Heart left ventricle (tissue), 16 donors: ENCODE measurements at places on chromosomes 12 and 14. TPM values are rescaled to one million over a fixed set of nuclear protein-coding genes. Genes with fewer than 3 reads are reported as not detected.

DNA sequence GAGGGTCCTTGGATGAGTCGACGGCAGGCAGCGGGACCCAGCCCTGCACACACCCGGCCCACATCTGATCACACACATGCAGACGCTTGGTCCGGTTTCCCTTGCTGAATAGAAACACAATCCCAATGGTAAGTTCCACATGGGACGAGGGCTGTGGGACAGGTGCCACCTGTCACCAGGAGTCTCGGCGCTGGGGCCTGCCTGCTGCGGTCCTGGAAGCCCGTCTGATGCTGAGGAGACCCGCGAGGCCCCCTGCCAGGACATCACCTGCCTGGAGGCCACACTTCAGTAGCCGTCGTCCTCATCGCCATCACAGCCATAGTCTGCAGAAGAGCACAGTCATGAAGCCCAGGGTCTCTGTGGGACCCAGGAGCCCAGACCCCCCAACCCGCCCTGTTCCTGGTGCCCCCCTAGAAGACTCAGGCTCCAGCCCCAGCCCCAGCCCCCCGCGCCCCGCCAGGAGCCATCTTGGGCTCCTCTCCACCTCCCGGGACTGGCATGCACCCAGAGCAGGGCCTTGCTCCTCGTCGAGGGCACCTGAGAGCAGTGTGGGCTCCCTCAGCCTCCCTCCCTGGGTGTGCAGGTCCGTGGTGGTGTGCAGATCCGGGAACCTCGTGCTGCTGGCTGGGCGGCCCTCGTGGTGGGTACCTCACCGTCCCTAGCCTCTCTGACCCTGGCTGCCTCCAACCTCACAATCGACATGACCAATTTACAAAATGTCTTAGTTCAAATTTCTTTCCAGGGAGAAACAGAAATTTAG lies 29.3 kb upstream of the NUDT14 start:
- no peaks in the 10 kb centered on the region for H3K27me3 ChIP-seq
- H3K4me1 ChIP-seq: peaks cover 15% of the 10 kb centered on the region
- no peak overlapping the region for H3K27ac ChIP-seq
- no peak overlapping the region for H3K4me3 ChIP-seq
- no peak for DNase-seq
- H3K36me3 ChIP-seq: peaks cover 14% of the 10 kb centered on the region

Gene RTL1
- total RNA-seq: not detected

Gene COCH
- total RNA-seq: 1.0 TPM

GRCh38 chr12:55915482-55915859 lies 12.2 kb downstream of the PYM1 start:
- H3K27me3 ChIP-seq: no peaks in the 10 kb centered on the region
- H3K4me3 ChIP-seq: no peak overlapping the region
- H3K4me1 ChIP-seq: no peaks in the 10 kb centered on the region
- peaks cover 17% of the 10 kb centered on the region for H3K36me3 ChIP-seq
- DNase-seq: no peak
- H3K27ac ChIP-seq: no peak overlapping the region

DNA sequence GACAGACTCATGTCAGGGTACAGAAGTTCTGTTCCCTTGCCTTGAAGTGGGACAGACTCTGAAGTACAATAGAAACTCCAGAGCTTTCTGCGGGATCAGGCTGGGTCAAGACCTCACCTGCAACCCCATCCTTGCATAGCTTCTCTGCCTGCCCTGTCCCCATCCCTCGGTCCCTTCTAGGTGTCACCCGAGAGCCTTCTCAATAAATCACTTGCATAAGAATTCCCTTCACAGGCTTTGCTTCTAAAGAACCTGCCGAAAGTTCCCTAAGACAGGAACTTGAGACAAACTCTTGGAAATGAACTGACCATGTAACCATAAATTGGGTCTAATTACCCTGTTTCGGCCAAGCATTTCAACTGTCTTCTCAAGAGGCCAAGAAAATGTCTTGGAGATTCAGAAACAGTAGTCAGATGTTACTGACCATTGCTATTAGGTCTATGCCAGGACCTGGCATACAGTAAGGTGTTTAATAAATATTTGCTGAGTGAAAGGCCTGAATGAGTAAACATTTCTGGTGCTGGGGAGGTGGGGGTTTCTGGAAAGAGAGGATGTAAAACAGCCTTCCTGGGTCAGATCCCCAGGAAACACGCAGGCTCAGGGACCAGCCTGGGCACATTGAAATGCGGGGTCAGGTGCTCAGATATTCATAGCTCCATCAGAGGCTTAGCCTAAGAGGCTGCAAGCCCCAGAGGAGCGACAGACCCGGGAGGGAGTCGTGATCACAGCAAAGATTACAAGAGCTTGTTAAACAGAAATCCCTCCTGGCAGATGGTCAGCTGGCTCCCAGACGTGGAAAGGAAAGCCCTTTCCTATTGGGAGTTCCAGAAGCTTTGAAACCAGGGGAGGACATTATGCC lies 226.2 kb upstream of the LHX5 start:
- H3K4me1 ChIP-seq: no peaks in the 10 kb centered on the region
- H3K27me3 ChIP-seq: peaks cover 11% of the 10 kb centered on the region
- no peaks in the 10 kb centered on the region for H3K36me3 ChIP-seq
- H3K4me3 ChIP-seq: no peak overlapping the region
- DNase-seq: no peak

Gene PLD4
- 0.25 TPM for total RNA-seq

GRCh38 chr12:107660235-107660634 lies 25.4 kb upstream of the PWP1 start:
- H3K27me3 ChIP-seq: no peaks in the 10 kb centered on the region
- no peaks in the 10 kb centered on the region for H3K36me3 ChIP-seq
- no peak overlapping the region for H3K27ac ChIP-seq
- H3K4me1 ChIP-seq: peaks cover 4% of the 10 kb centered on the region
- DNase-seq: no peak

DNA sequence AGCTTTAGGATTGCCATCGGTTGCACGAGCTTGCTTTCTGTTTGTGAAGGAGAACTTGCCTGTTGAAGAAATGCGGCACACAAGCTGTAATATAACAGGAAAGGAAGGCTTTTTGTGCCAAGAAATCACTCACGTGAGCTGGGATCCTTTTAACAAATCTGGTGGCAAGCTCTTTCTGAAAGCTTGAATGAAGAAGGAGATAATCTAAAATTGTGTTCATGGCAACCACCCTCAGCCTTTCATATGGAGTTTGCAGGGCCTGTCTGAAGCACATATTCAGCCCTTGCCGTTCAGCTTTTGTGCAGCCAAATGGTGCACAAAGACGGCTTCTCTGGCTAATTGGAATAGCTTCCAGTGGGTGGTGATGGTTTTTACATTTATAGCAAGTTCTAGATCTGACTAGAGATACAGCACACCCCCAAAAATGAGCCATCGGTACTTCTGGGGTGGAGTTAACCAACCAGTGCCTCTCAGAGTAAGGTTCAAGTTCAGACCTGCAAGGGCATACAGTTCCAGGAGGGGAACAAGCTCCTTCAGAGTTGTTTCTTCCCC lies 107.4 kb downstream of the AEBP2 start:
- H3K4me1 ChIP-seq: peaks cover 25% of the 10 kb centered on the region
- H3K36me3 ChIP-seq: no peaks in the 10 kb centered on the region
- peak overlapping the region; percentile 1 for H3K27ac ChIP-seq
- DNase-seq: no peak
- peak overlapping the region; percentile 10 for H3K4me3 ChIP-seq
- H3K27me3 ChIP-seq: no peaks in the 10 kb centered on the region

DNA sequence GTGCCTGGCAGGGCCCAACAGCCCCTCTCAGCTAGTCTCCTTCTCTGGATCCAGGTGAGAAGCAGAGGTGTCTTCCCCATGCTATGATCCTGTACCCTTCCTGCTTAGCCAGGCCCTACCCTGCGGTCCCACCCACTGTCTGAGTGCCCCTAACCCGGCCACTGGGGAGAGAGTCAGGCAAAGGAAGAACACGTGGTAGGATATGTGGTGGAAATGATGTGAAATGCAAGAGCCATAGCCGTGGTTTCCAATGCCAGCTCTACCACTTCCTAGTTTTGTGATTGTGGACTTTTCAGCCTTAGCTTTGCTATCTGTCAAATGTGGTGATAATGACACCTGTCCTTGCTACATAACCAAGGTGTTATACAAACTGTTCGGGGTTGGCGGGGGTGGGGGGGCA lies 15.8 kb downstream of the KRT2 start:
- no peaks in the 10 kb centered on the region for H3K36me3 ChIP-seq
- H3K27me3 ChIP-seq: peaks cover 6% of the 10 kb centered on the region
- no peaks in the 10 kb centered on the region for H3K4me1 ChIP-seq
- H3K27ac ChIP-seq: no peak overlapping the region
- no peak for DNase-seq

Gene SDR9C7
- total RNA-seq: 0.12 TPM

DNA sequence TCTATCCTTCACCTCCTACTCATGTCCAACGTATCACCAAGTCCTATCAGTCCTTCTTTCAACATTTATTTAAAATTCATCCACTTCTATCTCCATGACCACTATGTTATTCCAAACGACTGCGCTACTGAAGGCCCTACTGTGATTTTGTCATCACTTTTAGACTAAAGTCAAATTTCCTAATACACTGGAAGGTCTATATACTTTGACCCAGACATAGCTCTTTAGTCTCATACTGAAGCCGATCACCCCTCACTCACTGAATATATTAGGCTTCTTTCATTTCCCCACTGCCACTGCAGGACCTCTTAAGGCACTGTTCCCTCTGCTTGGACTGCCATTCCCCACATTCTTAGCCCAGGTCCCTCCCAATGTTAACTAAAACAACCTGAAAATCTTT lies 25.6 kb downstream of the SLC38A4 start:
- H3K4me3 ChIP-seq: no peak overlapping the region
- no peaks in the 10 kb centered on the region for H3K36me3 ChIP-seq
- no peak for DNase-seq
- no peak overlapping the region for H3K27ac ChIP-seq
- H3K27me3 ChIP-seq: no peaks in the 10 kb centered on the region

DNA sequence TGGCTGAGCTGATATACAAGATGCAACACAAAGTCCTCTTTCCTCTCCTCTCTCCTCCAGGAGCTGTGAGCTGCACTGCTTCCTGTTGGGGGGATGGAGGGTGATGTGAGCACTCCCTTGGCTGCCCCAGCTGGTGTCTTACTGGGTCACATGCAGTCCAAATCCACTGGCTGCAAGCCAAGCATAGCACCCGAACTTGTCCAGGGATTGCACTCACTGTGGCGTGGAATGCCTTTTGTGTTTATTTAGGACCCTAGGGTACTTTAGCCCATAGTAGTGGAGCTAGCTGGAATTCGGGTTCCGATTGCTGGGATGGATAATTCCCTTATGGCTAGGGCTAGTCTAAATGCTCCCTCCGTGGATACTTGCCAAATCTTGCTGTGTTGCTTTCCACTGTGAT lies 424.9 kb upstream of the SYT1 start:
- no peak overlapping the region for H3K4me3 ChIP-seq
- no peak overlapping the region for H3K27ac ChIP-seq
- no peaks in the 10 kb centered on the region for H3K27me3 ChIP-seq
- no peaks in the 10 kb centered on the region for H3K36me3 ChIP-seq
- H3K4me1 ChIP-seq: no peaks in the 10 kb centered on the region

Gene GPRC5D
- total RNA-seq: not detected

- H3K4me1 ChIP-seq: no peaks in the 10 kb centered on the region
- no peaks in the 10 kb centered on the region for H3K36me3 ChIP-seq
- H3K27ac ChIP-seq: no peak overlapping the region
- no peaks in the 10 kb centered on the region for H3K27me3 ChIP-seq
- H3K4me3 ChIP-seq: no peak overlapping the region
Measured at GRCh38 chr12:41234692-41235091, 46.6 kb downstream of the PDZRN4 start.

DNA sequence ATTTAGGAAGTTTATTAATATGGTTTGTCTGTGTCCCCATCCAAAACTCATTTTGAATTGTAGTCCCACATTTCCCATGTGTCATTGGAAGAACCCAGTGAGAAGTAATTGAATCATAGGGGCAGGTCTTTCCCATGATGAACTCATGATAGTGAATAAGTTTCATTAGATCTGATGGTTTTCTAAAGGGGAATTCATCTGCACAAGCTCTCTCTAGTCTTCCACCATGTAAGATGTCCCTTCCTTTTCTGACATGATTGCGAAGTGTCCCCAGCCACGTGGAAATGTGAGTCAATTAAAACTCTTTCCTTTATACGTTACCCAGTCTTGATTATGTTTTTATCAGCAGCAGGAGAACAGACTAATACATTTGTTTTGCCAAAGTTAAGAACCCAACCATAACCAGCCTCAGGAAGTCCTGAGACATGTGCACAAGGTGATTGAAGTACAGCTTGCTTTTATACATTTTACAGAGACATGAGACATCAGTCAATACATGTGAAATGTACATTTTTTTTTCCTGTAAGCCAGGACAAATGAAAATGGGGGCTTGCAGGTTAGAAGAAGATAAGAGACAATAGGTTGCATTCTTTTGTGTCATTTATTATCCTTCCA lies 1136.7 kb downstream of the TMEM121 start:
- no peak overlapping the region for H3K4me3 ChIP-seq
- H3K4me1 ChIP-seq: no peaks in the 10 kb centered on the region
- no peaks in the 10 kb centered on the region for H3K36me3 ChIP-seq
- H3K27ac ChIP-seq: no peak overlapping the region
- H3K27me3 ChIP-seq: no peaks in the 10 kb centered on the region

- no peaks in the 10 kb centered on the region for H3K27me3 ChIP-seq
- H3K4me3 ChIP-seq: no peak overlapping the region
- H3K4me1 ChIP-seq: no peaks in the 10 kb centered on the region
- no peak overlapping the region for H3K27ac ChIP-seq
- H3K36me3 ChIP-seq: no peaks in the 10 kb centered on the region
- no peak for DNase-seq
Measured at GRCh38 chr12:2823483-2823882, 11.0 kb downstream of the ITFG2 start.

Gene CRACR2A
- 2.9 TPM for total RNA-seq

Gene MEG3
- 9.9 TPM for total RNA-seq

- DNase-seq: no peak
- no peaks in the 10 kb centered on the region for H3K36me3 ChIP-seq
- peak overlapping the region; percentile 45 for H3K27ac ChIP-seq
- H3K27me3 ChIP-seq: no peaks in the 10 kb centered on the region
- H3K4me3 ChIP-seq: no peak overlapping the region
Measured at GRCh38 chr12:2291182-2291832, 238.5 kb downstream of the CACNA1C start.

Gene ESRRB
- 7.9 TPM for total RNA-seq

DNA sequence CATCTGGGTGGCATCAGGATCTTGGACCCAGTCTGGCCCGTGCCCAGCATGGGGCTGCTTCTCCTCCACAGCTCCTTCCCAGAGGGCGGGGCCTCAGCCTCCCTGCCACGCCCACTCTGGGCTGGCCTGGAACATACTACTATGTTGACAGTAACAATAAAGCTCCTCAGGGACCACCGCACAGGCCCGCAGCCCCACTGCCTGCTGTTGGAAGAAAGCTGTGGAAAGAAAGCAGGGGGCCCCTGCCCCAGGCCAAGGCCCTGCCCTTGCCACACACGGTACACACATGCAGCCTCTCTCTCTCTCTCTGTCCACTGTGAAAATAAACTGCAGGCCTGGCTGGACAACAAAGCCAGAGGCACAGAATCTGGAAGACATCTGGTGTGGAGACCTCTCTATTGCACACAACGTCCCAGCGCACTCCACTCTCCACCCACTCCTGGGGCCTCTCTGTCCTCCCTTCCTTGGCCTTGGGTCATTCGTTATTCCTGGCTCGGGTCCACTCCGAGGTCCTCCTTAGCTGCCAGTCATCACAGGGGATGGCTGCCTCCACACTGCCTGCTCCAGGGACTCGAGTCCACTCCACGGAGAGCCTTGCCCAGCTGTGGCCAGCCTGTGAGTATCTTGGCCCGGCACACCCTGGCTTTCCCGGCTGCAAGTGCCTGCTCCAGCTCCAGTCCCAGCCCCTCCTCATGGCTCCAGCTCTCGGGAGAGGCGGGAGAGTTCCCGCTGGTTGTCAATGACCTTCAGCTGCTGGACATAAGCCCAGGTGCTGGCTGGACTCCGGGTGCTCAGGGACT lies 11.8 kb upstream of the ENDOU start:
- no peaks in the 10 kb centered on the region for H3K27me3 ChIP-seq
- H3K4me1 ChIP-seq: peaks cover 52% of the 10 kb centered on the region
- DNase-seq: peak; percentile 96
- H3K27ac ChIP-seq: peak overlapping the region; percentile 82
- no peaks in the 10 kb centered on the region for H3K36me3 ChIP-seq
- H3K4me3 ChIP-seq: no peak overlapping the region
